ENCODE measurements at places on chromosomes 6 and 20. TPM values are rescaled to one million over a fixed set of nuclear protein-coding genes. Genes with fewer than 3 reads are reported as not detected.

The MRPS18A gene
- total RNA-seq, result 57.0 TPM

The SRSF12 gene
- not detected for total RNA-seq

- no peak for DNase-seq
- no peak overlapping the region for H3K27ac ChIP-seq
- H3K27me3 ChIP-seq, result peaks cover 4% of the 10 kb centered on the region
- H3K36me3 ChIP-seq, result no peaks in the 10 kb centered on the region
- H3K4me1 ChIP-seq, result no peaks in the 10 kb centered on the region
Measured at GRCh38 chr6:45445749-45446549, 68.2 kb upstream of the SUPT3H start.

- H3K4me1 ChIP-seq, result no peaks in the 10 kb centered on the region
- peaks cover 2% of the 10 kb centered on the region for H3K27me3 ChIP-seq
- DNase-seq, result no peak
Measured at GRCh38 chr6:54267798-54268197, 40.4 kb upstream of the TINAG start.

DNA sequence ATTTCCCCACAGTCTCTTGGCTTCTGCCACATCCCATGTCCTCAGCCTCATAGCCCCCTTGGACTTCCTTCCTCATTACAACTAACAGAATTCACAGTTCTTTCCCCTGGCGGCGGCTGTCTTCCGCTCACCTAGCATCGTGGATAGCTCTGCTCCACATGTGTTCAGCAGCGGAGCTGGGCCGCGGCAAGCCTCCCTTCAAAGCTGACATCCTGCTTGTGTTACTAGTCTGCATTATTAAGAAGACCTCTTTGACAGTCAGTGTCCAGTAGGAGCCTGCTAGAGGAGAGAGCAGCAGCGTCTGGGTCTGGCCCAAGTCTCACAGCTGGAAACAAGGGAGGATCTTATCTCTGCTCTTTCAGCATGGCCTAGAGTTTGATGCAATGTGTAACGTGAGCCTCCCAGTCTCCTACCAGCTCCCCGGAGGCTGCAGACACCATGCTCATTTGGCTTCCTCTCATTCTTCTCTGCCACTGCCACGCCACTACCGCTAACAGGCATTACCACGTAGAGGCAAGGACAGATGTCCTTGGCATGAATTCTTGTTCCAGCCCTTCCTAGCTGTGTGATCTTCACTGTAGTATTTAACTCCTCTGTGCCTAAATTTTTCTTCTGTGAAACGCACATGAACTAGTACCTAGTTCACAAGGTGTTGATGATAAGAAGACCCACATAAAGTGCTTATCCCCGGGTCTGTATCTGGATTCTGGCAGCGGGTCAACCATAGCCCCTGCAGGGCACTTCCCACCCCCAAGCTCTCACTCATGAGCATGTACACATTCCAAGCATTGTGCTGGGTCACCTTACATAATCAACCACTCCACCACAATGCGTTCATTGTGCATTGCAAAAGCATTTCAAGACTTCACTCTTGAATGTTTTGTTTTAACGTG lies 107.1 kb upstream of the BACH2 start:
- DNase-seq, result no peak
- H3K4me3 ChIP-seq, result no peak overlapping the region
- peaks cover 3% of the 10 kb centered on the region for H3K27me3 ChIP-seq
- H3K36me3 ChIP-seq, result no peaks in the 10 kb centered on the region
- H3K4me1 ChIP-seq, result peaks cover 16% of the 10 kb centered on the region

GRCh38 chr6:117771403-117771802 lies 96.1 kb downstream of the NUS1 start:
- no peaks in the 10 kb centered on the region for H3K4me1 ChIP-seq
- H3K36me3 ChIP-seq, result no peaks in the 10 kb centered on the region
- H3K4me3 ChIP-seq, result no peak overlapping the region
- H3K27ac ChIP-seq, result no peak overlapping the region

DNA sequence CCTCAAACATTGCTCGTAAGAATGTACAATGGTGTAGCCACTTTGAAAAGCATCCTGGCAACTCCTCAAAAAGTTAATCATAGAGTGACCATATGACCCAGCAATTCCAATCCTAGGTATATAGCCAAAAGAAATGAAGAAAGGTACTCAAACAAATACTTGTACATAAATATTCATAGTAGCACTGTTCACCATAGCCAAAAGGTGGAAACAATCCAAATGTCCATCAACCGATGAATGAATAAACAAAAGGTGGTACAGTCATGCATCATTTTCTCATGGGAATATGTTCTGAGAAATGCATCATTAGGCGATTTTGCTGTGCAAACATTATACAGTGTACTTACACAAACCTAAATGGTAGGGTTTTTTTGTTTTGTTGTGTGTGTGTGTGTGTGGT lies 74.4 kb upstream of the TBC1D7 start:
- H3K36me3 ChIP-seq, result no peaks in the 10 kb centered on the region
- no peak overlapping the region for H3K4me3 ChIP-seq
- DNase-seq, result no peak
- H3K4me1 ChIP-seq, result peaks cover 31% of the 10 kb centered on the region

DNA sequence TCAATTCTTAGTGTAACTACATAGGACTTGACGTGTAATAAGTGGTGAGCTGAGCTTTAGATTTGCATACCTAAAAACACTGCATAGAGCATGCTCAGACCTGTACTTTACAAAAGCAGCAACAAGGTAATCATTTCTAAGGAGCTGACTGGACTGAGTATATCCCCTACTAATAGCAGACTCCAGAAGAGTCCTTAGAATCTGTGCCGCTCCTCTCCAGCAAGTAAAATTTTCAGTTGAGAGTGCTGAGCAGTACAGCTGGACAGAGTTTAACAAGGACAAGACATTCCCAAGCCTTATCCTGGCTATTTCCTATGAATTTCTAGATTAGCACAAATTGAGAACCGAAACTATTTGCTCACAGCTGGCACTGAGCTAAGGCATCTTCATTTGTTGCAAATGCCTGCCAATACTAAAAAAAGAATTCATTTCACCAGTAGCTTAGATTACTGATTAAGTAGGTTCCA lies 26.1 kb upstream of the KLHL31 start:
- H3K4me1 ChIP-seq, result peaks cover 4% of the 10 kb centered on the region
- DNase-seq, result no peak
- no peak overlapping the region for H3K27ac ChIP-seq

DNA sequence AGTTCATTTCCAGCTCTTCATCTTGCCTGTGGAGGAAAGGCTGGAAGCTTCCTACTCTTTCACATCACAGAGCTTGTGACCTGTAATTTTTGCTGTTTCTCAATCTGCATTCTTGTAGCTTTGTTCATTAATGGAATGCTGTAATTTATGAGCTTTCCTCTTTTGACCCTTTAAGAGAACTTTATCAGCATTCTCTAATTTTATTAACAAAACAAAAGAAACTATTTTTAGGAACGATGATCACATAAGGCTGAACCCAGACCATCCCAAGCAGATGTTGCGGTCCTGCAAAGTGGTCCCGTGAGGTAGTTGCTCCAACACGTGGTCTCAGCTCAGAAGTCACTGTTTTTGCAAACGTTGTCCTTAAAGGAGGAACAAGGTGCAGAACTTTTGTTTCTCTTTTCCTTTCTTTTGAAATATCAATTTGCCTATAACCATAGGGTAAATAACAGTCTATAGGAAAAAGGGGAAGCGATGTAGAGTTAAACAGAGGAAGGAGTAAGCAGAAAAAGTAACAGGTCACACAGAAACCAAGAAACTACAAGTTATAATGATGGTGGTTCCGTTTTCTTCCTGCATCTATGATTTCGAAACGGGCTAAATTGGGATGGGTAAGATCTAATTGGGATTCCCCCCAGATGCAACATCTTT lies 121.3 kb upstream of the PHACTR1 start:
- H3K27ac ChIP-seq, result peak overlapping the region; percentile 54
- no peaks in the 10 kb centered on the region for H3K36me3 ChIP-seq
- no peaks in the 10 kb centered on the region for H3K27me3 ChIP-seq
- H3K4me3 ChIP-seq, result peak overlapping the region; percentile 11
- no peak for DNase-seq

GRCh38 chr6:53239526-53239925 lies 90.9 kb upstream of the GCM1 start:
- H3K27ac ChIP-seq, result peak overlapping the region; percentile 96
- H3K36me3 ChIP-seq, result peaks cover 29% of the 10 kb centered on the region
- H3K4me3 ChIP-seq, result peak overlapping the region; percentile 52
- H3K4me1 ChIP-seq, result peaks cover 95% of the 10 kb centered on the region
- H3K27me3 ChIP-seq, result no peaks in the 10 kb centered on the region
- no peak for DNase-seq
